ENCODE measurements at places on chromosomes 7 and 10. TPM values are rescaled to one million over a fixed set of nuclear protein-coding genes. Genes with fewer than 3 reads are reported as not detected.

Gene CPA2
- polyA plus RNA-seq = 0.21 TPM

Gene GIMAP4
- 14.8 TPM for polyA plus RNA-seq

Gene GDF10
- 11.2 TPM for polyA plus RNA-seq

Gene CPVL
- polyA plus RNA-seq = 14.2 TPM

Gene AGBL3
- polyA plus RNA-seq = 8.3 TPM
